ENCODE measurements at places on chromosomes 2 and 18.

DNA sequence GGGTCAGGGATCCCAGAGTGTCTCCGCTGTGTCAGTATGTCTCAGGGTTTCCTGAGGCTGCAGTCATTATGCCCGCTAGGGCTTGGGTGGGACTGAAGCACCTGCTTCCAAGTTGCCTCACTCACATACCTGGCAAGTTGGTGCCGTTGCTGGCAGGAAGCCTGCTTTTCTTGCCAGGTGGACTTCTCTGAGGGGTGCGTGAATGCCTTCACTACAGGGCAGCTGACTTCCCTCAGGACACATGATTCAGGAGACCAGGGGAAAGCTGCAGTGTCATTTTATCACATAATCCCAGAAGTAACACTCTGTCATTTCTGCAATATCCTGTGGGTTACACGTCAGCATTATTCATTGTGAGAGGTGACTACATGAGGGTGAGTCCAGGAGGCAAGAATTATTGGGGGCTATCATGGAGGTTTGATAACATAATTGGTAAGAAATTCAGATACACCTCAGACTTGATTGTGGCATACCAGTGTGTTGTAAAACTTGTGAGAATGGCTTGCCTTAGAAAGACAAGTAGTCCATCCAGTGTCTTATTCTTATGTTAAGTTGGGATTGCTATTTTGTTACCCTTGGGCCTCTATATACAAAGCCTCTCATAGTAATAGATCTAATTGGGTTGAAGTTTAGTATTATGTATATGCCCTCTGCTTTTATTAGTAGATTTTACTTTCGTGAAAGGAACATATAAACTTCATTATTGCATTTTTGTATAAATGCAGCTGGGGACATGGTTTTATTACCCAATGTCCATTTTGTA lies 44.1 kb downstream of the NEDD4L start:
- DNase-seq, result no peak

DNA sequence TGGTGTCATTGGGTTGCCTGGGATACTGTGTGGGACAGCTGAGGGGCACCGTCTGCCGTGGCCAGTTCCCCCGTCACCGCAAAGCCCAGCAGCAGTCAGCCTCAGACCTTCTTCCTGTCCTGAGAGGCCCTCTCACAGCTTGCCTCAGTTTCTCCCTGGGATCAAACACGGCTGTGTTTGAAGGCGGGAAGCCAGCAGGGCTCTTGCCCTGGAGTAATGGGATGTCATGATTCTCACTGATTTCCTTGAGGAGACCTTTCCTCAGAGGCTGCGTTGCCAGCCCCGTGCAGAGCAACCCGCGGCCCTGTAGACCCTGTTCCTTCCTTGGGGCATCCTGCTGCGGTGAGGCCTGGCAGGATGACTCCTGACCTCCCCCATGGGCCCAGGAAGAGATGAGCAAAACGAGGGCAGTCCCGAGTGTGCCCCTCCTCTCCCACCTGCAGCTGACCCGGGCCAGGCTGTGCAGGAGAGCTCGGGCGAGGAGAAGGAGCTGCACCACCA lies 13.9 kb upstream of the NFATC1 start:
- no peak for DNase-seq

DNA sequence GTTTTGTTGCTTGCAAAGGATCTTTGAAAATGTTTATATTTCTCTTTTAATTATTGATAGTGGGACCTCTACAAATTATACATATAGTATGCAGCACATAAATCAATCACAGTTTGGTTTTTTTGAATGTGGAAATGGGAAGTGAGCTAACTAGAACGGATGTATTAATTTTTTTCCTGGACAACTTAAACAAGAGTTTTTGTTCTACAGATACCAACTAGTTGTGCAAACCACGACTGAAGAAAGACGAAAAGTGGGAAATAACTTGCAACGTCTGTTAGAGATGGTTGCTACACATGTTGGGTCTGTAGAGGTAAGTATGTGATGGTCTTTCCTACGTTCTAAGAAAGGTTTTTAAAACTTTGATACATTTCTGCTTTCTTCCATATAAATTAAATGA lies 39.2 kb downstream of the NDC80 start:
- DNase-seq, result no peak

DNA sequence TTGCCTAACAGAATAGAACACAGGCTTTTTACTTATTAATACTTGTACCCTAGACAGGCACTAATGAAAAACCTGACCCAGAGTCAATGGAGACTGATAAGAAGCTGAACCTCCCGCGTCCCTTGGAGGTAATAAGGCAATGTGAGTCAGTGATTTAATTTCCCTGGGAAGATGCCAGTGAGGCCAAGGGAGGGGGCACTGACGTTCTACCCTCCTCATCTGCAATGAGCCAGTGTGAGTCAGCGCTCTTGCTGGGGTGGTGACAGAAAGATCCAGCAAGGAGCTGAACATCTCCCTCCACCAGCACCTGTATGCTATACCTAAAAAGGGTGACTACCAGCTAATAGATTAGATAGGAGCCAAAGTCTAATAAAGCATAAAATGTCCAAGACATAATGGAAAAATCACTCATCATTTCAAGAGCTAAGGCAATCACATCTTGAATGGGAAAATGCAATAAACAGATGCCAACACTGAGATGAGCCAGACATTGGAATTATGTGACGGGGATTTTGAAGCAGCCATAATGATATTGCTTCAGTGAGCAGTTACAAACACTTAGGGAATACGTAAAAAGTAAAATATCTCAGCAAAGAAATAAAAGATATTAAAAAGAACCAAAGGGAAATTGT lies 116.9 kb downstream of the TPGS2 start:
- no peak for DNase-seq

DNA sequence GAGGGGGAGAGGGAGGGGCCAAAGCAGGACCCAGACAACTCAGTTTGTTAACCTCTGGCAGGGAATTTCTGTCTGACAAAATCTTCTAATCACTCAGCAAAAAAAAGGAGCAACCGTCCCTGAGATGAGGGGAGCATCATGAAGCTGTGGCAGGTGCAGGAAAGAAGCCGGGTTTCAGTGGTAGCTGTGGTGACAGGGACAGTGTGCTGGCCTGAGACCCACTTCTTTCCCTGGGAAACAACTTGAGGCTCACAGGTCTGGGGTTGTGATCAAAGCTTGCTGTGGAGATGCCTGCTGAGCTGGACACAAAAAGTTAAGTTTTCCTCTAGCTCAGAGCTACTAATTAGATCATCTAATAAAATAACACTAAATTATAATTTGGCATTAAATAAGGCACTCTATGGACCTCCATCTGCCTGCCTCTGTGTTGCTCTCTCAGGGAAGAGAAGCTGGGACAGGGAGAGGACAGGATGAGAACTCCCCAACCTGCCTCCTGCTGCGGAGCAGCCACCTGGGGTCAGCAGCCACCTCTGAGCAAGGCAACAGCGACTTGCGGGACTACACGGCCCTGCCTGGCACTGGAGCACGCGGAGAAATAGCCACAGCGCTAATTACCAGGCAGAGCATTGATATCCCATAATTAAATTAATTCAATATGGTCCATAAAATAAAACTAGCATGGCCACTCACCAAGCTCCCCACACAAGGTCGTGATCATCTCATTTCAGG lies 104.6 kb upstream of the TEX51 start:
- no peak for DNase-seq

DNA sequence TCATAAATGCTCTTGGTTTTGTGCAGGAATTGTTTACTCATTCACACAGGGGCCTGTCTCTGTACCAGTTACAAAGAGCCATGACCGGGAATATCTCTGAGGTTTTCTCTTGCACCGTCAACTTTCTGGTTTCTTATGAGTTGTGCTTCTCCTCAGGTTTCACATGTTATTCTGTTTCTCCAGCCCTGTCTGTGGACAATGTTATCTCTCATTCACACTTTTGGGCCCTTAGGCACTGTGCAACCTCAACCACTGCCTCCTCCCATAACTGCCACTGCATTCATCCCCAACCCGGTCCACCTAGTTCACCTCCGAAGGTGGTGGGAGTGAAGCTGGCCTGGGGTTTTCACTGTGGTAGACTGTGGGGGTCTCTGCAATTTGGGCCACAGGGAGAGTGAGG lies 22.5 kb upstream of the NEDD4L start:
- no peak for DNase-seq

- DNase-seq, result no peak
These were observed 392.7 kb upstream of the ID2 start for GRCh38 chr2:8289111-8289510.

DNA sequence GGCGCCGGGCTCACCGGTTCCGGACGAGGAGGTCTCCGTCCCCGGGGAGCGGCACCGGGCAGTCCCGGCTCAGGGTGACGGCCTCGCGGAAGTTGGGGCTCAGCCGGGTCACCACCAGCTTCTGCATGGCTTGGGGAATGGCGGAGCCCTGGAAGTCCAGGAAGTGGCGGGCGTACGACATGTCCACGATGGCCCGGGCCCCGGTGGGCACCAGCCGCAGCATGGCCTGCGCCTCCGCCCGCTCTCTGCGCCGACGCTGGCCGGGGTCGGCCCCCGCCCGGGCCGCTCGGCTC lies 157 bp downstream of the PTGR3 start:
- no peak for DNase-seq

Measured in stimulated activated CD4-positive, alpha-beta T cell treated with anti-CD3 and anti-CD28 coated beads, Interleukin-12 subunit alpha, Interleukin-12 subunit beta, amount 100 ng/mL, for 4 hours (primary cell).